ENCODE measurements at places on chromosomes 16 and 17.

DNA sequence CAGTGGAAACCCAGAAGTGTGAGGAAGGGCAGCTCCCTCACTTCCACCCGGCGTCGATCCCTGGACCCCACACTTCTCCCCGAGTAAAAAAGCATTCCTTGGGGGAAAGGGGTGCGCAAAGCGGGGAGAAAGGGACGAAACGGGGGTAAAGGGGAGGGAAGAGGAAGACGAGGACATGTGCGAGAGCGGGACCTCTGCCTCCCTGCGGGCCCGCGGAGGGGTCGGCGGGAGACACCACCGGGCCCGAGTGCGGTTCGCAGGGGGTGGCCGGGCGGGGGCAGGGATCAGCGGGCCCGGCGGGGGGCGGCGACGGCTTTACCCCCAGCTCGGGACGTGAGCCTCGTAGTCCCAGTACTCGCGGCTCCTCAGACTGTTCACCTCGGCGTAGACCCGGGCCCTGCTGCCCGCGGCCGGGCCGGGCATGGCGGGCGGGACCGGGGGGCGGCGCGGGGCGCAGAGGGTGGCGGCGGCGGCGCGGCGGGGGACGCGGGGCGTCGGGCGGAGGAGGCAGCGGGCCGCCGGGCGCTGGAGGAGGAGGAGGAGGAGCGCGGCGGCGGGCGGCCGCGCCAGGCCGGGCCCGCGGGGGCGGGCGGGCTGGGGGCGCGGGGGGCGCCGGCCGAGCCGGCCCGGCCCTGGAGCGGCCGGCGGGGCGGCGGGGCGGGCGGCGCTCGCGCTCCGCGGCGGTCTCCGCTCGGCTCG is 443 bp downstream of the CSNK2A2 start:
- DNase-seq, result peak; percentile 53

DNA sequence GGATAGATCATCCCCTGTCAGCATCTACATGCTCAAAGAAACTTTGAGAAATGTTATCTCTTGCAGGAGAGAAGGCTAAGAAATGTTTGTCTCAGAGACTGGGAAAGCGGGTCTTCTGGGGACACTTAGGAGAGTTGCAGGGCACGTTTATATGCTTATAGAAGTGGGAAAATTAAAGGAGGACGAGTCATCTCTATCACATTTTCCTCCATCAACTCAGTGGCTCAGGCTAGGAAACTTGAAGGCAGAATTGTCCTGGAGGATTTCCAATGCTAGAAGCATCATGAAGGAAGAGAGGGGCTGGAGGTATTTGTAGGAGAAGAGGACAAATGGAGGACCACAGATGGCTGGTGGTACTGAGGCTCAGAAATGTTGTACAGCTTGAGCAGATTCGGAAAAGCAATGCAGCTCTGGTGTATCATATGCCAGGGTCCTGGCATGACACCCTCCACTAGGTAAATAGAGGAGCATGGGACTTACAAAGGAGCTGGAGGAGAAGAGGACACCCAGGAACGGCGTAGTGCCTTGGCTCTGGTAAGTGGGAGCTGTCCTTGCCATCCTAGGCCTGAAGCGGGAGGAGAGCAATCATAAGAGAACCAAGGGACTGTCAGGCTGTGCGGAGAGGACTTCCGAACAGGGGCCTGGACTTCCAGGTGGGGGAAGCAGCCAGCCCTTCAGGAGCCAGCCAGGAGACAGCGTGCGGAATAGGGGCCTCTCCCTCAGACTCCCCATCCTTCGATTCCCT is 4.5 kb upstream of the HS3ST3B1 start:
- DNase-seq, result no peak

- no peak for DNase-seq
Observed at GRCh38 chr17:1412185-1413110, 12.4 kb upstream of the YWHAE start.

- no peak for DNase-seq
Observed at GRCh38 chr17:60573236-60574051, 26.5 kb upstream of the PPM1D start.

DNA sequence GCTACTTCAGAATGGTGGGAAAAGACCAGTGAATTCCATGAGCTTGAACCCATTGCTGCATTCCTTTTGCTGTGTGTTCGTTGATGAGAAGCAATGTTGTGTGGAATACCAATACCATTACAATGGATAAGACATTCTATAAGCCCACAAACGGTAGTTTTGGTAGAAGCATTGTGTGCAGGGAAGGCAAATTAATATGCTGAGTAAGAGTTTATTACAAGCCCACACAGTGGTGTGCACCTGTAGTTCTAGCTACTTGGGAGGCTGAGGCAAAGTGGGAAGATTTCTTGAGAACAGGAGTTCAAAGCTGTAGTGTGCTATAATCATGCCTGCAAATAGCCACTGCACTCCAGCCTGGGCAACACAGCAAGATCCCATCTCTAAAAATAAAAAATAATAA is 19.9 kb upstream of the TENT4B start:
- DNase-seq, result no peak

GRCh38 chr16:77961814-77962213 is 60.5 kb upstream of the CLEC3A start:
- no peak for DNase-seq

- DNase-seq, result no peak
Observed at GRCh38 chr17:50469671-50470305, 1.1 kb upstream of the CHAD start.

DNA sequence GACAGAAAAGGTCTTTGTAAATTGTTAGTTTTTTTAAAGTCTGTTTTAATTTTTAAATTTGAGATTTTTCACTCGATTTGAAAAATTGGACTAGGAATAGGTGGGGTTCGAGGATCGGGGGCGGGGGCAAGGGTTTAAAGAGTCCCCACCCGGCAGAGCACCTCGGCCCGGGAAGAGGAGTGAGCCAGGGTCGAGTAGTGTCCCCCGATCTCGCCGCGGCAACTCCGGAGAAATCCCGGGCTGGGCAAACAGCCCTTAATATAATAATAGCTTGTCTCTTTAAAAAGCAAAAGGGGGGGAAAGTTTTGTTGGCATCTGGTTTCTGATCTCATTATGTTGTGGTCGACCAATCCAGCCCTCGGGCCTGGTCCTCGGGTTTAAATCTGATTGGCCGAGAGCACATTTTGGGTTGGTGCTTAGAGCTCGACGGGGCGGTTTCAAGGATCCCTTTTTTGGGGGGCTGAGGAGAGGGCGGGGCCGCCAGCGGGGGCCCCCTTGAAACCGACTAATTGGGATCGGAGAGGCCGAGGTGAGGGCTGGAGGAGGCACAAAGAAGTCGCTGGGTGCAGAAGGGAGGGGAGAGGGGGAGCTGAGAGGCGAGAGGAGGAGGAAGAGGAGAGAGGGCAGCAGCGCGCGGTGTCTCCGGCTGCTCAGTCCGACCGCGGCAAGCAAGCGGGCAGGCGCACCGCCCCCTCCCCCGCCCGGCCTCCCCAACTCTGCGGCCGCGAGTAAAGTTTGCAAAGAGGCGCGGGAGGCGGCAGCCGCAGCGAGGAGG is at the start of gene FZD2:
Gene FZD2 (plus strand): TSS at position 653 of the 775 bp plus-strand sequence. CDS start 205 bp downstream, outside the sequence.
- peak; percentile 94 for DNase-seq

GRCh38 chr17:21302711-21303425 is 18.4 kb downstream of the MAP2K3 start:
- peak; percentile 44 for DNase-seq

DNA sequence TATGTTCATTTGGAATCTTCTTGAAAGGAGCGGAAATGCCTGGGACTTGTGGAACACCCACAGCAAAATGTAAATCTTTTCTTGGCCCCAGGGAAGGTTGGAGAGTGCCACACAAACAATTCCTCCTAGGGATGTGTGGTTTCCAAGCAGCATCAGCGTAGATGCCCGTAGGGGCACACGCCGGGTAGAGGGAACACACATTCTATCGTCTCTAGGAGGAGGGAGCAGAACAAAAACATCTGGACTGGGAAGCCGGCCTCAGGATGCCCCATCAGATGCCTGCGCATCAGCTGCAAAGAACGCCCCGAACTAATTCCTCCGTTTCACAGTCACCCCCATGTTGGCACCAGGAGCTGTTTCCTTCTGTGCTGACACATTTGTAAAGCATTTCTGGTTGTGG is 357.9 kb upstream of the ZFHX3 start:
- no peak for DNase-seq
